ENCODE measurements at places on chromosomes 1 and 21.

GRCh38 chr21:21851205-21851604, 853.0 kb downstream of the NCAM2 start:
- DNase-seq, result no peak

GRCh38 chr1:63975481-63975880, 201.7 kb downstream of the ROR1 start:
- no peak for DNase-seq

GRCh38 chr1:1567152-1567875, 7.3 kb downstream of the SSU72 start:
- no peak for DNase-seq

GRCh38 chr1:3551711-3552110, 59.6 kb downstream of the MEGF6 start:
- no peak for DNase-seq

DNA sequence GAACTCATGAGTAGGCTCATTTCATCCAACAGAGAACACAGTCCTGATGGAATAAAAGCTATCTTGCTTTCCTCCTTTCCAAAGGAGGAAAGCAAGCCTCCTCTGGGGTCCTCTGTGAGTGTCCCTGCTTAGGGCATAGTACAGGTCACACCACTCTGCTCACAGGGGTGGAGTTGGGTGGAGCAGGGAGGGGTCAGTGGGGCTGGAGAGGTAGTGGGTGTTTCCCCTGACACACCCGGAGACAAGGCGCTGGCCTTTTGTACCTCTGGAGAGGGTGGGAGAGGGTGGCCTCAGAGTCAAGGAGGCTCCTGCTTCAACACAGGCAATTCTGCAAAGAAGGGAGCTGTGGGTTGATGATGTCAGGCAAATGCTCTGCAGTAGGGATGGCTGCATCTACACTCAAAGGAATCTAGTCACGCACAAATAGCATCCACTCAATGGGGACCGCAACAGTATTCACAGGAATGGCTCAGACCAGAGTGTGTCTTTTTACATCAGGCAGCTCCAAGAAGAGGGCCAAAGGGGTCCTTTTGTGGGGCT, 58.6 kb upstream of the PLXNA2 start:
- no peak for DNase-seq

GRCh38 chr21:42974832-42975820, 764 bp downstream of the PKNOX1 start:
- DNase-seq, result peak; percentile 56

GRCh38 chr1:9410737-9411297, 118.1 kb downstream of the SPSB1 start:
- DNase-seq, result peak; percentile 48

GRCh38 chr21:21458124-21458631, 460.0 kb downstream of the NCAM2 start:
- no peak for DNase-seq

DNA sequence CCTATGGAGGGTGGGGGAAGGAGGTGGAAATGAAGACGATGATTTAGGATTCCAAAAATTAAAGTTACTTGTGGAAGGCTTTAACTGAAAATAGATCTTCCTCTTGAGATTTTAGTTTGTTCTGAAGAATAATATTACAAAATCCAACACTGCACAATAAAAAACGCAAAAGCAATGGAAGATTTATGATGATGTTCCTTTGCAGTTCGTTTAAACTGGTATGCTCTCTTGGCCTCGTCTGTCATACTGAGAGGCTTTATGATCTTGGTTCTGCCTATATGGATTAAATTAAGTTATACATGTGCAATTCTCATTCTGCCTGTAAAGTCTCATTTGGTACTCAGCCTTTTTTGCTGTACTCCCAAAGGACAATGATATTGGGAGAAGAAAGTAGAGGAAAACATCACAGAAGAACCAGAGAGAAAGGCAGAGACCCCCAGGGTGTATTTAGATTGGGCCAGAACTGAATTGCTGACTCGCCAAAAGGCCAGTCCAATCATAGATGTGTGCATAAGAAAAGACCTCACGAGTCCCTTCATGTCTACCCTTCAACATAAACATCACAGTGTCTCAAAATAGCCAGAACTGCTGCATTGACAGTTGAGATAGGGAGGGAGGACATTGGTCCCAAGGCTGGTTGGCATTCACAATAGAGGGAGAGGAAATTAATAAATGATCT, 188.6 kb downstream of the GREM2 start:
- no peak for DNase-seq

DNA sequence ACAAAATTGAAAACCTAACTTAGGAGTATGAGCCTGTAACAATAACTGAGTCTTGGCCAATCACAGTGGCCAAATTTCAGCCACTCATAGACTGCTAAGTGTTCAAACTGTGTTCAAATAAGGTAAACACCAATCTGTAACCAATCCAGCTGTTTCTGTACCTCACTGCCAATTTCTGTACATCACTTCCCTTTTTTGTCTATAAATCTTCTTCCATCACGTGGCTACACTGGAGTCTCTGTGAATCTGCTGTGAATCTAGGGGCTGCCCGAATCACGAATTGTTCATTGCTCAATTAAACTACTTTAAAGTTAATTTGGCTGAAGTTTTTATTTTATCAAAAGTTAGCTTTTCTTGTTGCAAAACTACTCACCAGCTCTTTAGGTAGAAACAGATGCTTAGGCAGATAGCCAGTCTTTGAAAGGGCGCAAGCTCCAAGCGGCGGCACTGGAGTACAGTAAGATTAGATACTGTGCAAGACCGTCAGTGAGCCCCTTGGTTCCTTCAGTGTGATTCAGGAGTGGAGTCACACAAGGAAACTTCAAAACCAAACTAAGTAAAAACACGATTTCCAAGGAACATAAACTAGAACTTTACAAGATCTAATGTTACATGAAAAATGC, 43.2 kb upstream of the ADGRL2 start:
- DNase-seq, result no peak

DNA sequence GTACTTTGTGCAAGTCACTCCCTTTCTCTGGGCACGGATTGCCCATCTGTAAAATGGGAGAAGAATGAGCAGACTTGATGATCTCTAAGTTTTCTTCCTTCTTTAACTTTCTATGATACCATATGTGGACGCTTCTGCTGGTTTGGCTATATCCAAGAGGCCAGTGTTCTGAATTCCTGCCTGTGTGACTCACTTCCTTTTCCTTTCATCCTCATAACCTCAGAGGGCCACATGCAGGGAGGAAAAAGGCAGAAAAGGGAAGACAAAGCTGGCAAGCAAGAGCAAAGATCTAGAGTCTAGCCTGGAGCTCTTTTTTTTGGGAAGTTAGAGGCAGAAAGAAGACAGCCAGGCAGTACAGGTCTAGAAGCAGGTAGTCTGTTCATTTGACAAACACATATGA, 151.2 kb downstream of the OMA1 start:
- no peak for DNase-seq

DNA sequence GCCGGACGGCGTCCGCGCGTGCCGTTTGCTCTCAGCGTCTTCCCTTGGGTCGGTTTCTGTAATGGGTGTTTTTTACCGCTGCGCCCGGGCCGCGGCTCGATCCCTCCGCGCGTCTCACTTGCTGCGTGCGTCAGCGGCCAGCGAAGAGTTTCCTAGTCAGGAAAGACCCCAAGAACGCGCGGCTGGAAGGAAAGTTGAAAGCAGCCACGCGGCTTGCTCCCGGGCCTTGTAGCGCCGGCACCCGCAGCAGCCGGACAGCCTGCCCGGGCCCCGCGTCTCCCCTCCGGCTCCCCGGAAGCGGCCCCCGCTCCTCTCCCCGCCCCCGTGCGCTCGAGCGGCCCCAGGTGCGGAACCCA, 159.8 kb downstream of the RUNX1 start:
- DNase-seq, result peak; percentile 75

DNA sequence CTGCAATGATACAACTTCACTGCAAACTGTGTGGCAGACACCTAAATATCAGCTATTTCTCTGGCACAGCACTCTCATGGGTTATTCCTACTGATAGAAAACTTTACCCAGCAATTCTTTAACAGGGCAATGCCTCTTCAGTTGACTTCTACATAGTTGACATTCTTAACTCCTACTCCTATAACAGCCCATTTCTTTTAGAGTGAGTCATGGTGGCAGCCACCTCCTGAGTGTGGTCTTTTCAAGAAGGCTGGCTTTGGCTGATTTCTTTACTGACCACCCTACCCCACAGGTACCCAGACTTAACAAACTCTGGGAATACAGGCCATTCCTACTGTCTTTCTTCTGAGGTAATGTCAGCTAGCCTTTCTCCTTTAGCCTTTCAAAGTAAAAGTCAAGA, 805.8 kb upstream of the ADGRL2 start:
- no peak for DNase-seq

- no peak for DNase-seq
These were observed 8.7 kb downstream of the PROX1 start for GRCh38 chr1:213996320-213997037.

- DNase-seq, result no peak
These were observed 592.7 kb downstream of the USP25 start for GRCh38 chr21:16322454-16322853.

DNA sequence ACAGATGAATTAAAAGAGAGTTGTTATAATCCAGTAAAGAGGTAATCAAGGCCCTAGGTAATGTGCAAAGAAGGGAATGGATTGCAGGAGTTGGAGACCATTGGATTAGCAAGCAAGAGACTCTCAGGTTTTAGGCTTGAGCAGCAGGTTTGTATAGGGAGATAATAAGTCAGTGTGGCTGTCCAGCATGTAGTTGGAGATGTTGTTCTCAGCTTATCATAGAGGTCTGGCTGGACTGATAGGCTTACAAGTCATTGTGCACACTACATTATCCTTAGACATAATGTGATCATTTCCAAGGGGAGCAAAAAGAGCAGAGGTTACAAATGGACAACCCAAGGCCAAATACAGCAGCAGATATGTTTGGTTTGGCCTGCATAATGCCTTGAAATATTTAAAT, 45.9 kb upstream of the SAMD13 start:
- DNase-seq, result no peak

- DNase-seq, result no peak
These were observed 8.8 kb downstream of the TFF2 start for GRCh38 chr21:42341776-42342542.

DNA sequence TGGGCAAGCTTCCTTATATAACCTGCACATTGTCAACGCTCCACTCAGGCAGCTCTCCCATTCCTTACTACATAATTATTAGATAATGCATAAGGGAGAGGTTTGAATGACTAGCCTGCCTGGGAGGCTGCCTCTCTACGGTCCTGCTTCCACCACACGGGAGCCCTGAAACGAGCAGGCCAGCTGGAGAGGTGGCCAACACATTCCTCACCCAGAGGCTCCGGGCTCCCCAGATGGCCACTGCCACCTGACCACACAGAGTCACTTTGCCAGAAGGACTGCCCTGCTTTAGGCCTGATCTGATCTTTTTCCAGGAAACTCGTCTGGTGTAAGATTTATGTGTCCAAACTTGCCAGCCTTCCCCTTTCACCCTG, 27.9 kb downstream of the HIVEP3 start:
- no peak for DNase-seq

- DNase-seq, result no peak
These were observed 102.9 kb downstream of the PTPN14 start for GRCh38 chr1:214448536-214448935.

DNA sequence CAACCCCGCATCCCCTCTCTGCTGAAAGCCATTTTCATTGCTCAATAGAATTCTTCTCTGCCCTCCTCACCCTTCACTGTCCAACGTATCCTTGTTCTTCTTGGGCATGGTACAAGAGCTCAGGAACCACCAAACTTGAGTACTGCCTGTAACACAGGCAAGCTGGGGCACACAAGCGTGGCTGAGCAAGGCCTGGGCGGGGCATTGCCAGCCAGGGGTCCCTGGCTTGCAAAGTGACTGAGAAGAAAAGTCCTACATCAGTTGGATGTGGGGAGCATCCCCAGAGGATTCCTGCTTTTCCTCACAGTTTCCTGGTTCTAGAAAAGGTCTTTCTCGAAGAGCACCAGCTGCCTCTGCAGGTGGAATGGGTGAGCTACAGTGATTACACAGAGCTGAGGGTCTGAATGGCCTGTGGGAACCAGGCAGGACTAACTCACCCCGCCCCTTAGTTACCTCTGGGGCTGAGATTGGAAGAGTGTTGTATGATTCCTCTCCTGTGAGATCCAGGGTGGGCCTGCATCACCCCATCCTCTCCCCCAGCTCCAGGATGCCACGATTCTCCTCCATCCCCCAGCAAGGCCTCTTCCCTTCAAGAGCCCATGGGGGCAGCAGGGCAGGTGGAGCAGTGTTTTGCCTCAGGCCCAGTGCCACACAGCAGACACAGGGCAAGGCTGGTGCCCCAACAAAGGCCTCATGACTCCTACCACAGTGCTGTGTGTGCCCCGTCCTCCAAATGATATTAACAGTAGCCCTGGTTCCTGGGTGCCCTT, 121.9 kb downstream of the MATN1 start:
- DNase-seq, result no peak

GRCh38 chr1:8878448-8878697, at the start of gene ENO1:
Gene ENO1, minus strand, starts transcription at chr1:8878686. Its CDS starts 3,778 bp downstream, at chr1:8874908.
- no peak for DNase-seq

GRCh38 chr1:194908643-194909042, 1699.6 kb downstream of the KCNT2 start:
- no peak for DNase-seq

- no peak for DNase-seq
These were observed 61.4 kb upstream of the CNN3 start for GRCh38 chr1:94988356-94988755.

DNA sequence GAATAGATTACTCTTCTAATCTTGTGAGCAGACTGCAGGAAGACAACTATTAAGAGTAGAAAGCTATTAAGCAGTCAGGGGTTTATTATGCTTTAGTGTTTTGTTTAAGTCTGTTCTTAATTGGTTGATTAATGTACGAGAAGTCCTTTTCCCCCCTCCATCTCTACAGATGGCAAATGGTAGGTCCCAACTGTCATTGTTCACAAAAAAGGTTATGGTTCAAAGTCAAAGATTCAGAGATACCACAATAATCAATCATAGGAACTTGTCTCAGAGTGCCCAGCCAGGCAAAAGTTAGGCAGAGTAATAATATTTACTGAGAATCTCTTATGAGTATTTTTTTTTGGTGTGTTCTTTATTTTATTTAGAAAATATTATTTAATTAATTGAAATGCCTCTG, 26.8 kb downstream of the NFIA start:
- no peak for DNase-seq

DNA sequence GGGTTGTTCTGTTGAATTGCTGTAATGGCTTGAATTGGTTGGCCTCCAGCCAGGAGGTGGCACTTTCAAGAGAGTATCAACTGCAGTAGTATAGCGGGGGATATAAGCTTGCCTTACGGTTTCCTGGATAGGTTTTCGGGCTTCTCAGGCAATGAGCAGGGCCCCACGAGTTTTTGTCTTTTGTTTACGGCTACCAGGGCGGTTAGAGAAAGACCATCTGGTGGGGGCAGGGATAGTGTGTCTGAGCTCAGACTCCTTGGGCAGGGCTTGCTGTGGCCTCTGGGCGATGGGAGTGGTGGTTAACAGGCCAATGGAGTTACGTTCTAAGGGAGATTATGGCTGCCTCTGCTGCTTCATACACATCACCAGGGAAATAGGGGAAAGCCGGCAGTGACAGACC, 62.8 kb downstream of the DTL start:
- no peak for DNase-seq

- DNase-seq, result no peak
These were observed 39.5 kb upstream of the PTBP2 start for GRCh38 chr1:96682056-96682455.
